Thoracic aorta endothelial cell (primary cell): ENCODE measurements at places on chromosomes 16 and 17. TPM values are rescaled to one million over a fixed set of nuclear protein-coding genes. Genes with fewer than 3 reads are reported as not detected.

The KRTAP1-5 gene
- not detected in 2 replicates for total RNA-seq

The HSF4 gene
- 0.79 and 1.9 TPM in 2 replicates for total RNA-seq

The SYNGR3 gene
- total RNA-seq, result 1.3 and 1.6 TPM in 2 replicates

The TPSAB1 gene
- total RNA-seq, result not detected in 2 replicates

The PAQR4 gene
- 10.9 and 18.4 TPM in 2 replicates for total RNA-seq

The C17orf67 gene
- total RNA-seq, result 1.6 TPM in 2 replicates

The CACNG3 gene
- not detected in 2 replicates for total RNA-seq

The MYH2 gene
- total RNA-seq, result not detected in 2 replicates

The FBXW10 gene
- total RNA-seq, result not detected in 2 replicates

The GPRC5B gene
- total RNA-seq, result 23.5 and 23.8 TPM in 2 replicates

The TRIM72 gene
- total RNA-seq, result not detected in 2 replicates

The GGT6 gene
- total RNA-seq, result not detected in 2 replicates

The CACNG4 gene
- total RNA-seq, result not detected in 2 replicates

The TBC1D3G gene
- total RNA-seq, result not detected in 2 replicates

The LRRC37A3 gene
- 8.1 and 13.3 TPM in 2 replicates for total RNA-seq

The KIF2B gene
- total RNA-seq, result not detected in 2 replicates

The TBC1D3B gene
- total RNA-seq, result 0.93 and 1.1 TPM in 2 replicates
